Large intestine (tissue), 12 donors: ENCODE measurements at places on chromosomes 16 and 17.

DNA sequence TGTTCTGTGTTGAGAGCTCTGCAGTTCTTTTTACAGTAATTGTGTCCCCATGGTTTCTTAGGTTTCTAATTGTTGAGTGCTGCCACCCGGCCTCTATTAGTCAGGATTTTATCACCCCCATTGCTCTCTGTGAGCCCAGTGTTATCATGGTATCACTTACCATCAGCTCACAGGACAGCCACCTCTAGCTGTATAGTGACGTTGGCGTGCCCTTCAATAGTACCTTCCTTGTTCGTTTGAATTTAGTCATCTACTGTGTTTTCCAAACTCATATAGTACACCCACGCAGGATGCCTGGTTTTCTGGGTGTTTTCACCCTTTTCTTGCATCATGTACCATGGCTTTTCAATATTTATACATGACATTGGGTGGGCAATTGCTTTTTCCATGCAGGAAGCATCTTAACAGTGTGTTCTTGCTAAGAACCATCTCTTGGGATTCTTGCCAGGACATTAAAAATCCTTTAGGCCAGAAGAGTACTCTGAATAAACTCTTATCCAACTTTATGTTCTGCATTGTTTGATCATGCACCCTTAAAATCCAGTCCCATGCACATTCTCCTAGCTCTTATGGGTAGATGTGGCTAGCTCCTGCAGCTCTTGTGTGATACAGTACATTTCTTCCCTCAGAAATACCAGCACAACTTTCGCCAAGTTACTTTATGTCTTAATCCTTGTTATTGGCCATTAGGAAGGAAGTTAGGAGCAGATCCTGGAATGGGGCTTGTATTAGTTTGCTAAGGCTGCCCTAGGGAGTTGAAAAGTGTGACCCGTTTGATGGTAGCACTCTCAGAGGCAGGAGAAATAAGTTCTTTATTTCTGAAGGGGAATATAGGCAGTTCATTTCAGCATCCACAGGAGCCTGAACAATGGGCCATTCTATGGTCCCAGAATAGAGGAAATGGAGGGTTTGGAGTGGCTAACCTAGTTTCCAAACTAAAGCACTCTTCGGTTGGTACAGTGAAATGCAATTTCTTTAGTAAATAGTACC lies 11.3 kb upstream of the ABCA10 start:
- DNase-seq = no peak

DNA sequence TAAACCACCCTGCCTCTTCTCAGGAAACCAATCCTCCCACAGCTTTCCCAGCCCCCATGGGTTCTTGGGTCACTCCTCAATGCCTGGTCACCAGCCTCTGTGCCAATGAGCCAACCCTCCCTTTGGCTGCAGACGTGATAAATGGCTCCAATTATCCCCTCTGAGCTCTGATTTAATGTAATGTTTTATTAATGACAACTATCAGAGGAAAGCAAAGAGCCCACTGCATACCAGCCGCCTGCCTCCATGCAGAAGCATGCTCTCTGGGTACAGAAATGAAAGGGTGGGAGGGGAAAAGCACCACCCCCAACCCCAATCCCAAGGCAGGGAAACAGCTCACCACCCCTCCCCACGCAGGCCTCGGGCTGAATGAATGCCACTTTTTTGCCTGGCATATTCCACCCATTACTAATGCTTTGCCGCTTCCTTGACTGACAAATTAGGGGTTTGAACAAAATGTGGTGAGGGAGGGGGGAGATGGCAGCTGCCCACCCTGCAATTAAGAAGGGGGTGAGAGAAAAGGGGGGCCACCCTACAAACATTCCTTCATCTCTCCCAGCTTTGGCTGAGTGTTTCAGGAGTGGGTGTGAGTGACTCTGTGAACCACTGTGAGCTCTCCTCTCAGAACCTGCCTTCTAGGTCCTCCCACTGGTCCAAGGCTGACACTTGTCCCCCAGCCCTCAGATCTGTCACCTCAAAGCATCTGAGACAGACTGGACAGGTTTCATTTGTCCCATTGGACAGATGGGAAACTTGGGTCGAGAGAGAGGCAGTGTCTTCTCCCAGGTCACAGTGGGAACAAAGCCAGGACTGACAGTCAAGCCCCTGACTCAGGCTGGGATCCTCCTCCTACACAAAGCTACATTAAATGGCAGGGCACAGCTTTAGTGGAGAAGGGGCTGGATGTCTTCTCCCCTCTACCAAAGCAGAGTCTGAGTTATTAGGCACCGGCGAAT lies 161.5 kb downstream of the TMEM132E start:
- no peak for DNase-seq

DNA sequence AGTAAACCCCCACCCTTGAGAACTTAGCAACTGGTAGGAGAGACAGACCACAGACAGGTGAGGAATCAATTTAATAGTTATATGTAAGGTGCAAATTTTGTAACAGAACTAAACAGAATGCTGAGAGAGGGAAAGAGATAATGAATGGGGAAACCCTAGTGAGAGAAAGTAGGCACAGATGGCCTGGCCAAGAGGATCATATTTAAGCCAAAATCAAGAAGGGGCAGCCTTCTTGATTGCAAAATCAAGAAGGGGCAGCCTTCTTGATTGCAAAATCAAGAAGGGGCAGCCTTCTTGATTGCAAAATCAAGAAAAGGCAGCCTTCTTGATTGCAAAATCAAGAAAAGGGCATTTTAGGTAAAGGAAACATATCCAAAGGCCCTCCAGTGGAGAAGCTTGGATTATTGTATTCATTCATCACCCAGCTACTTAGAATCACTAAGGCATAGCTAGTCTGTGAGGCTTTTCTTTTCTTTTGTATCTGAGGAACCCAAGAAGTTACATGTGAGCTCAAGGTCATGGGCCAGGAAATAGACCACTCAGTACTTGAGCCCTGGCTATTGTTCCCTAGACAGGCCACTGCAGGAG lies 190.6 kb downstream of the CYLD start:
- DNase-seq = no peak

DNA sequence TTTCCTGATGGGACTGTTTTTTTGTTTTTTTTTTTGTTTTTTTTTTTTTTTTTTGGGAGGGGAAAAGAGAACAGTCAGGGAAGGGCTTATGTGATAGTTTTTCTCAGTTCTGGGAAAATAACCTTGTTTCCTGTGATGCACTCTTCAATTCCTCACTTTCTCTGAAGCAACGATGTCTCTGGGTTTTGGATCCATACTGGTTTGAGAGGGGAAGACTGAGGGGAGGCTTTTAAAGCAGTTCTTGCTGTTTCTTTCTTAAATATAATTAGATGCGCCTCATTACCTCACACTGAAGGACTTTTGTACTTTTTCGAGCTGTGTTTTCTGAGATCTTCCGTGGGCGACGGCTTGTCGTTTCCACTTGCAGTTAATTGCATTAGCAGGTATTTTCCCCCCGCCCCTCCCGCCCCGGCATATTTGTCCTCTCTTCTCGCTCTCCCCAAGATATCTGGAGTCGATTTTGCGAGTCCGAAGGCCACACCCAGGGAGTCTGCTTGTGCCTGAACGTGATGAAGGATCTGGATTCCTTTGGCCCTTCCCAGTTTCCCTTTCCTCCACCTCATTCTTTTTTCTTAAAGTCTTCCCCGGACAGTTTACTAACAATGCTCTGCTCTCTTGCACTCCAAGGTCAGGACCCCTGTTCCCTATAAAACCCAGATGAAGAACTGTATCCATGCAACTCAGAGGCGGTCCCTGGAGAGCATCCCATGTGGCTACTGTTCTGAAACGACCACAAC lies 125.2 kb upstream of the ZFHX3 start:
- DNase-seq = no peak

- no peak for DNase-seq
Measured at GRCh38 chr17:77884967-77885641, 73.4 kb upstream of the TNRC6C start.
